Fibroblast of the aortic adventitia (primary cell): ENCODE measurements at places on chromosomes 16 and 17.

GRCh38 chr16:51271156-51271701, 120.2 kb upstream of the SALL1 start:
- DNase-seq: no peak

- no peak for DNase-seq
Measured at GRCh38 chr17:38727736-38728135, 2.4 kb upstream of the CISD3 start.

DNA sequence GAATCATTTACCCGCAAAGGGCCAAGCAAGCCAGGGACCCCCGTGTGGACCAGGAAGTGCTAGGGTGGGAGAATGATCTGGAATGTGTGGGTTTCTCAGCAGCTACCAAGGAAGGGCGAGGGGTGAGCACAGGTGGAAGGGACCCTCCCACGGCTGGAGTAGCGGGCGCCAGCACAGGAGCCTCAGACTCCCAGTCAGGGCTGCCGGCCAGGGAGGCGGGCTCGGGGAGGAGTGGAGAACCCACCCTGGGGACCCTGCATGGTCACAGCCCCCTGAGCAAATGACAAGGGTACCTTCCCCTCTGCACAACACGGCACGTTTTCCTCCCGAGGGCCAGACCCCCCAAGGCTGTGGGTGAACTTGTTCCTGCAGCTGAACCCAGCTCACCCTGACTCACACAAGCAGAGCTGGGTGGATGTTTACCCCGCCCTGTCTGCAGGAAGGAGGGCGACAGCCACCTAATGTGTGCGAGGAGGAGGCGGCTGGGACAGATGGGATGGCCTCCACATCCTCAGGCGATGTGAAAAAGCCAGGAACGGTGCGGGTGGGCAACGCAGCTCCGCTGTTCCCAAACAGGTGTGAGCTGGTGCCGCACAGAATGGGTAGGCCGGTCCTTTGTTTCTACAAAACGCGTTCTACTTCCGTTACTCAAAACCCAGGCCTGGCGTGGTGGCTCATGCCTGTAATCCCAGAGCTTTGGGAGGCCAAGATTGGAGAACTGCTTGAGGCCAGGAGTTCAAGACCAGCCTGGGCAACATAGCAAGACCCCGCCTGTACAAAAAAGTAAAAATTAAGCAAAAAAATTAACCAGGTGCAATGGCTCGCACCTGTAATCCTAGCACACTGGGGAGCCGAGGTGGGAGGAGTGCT, 6.2 kb downstream of the ECI1 start:
- no peak for DNase-seq

GRCh38 chr16:9392956-9393355, 301.5 kb downstream of the HAPSTR1 start:
- no peak for DNase-seq

DNA sequence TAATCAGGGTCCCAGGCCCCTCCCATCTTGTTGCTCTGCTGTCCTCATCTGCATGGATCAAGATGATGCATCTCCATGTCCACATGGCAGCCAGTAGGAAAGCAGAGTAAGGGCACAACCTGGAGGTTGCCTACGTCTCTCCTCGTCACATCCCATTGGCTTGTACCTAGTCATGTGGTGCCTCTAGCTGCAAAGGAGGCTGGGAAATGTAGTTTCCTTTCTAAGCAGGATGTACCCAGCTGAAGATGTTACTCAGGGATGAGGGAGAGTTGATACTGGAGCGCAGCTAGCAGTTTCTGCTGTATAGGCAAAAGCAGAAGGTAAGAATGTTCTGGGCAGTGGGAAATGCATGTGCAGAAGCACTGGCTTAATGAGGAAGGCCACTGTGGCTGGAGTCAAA, 20.8 kb downstream of the ABCC1 start:
- DNase-seq: no peak

DNA sequence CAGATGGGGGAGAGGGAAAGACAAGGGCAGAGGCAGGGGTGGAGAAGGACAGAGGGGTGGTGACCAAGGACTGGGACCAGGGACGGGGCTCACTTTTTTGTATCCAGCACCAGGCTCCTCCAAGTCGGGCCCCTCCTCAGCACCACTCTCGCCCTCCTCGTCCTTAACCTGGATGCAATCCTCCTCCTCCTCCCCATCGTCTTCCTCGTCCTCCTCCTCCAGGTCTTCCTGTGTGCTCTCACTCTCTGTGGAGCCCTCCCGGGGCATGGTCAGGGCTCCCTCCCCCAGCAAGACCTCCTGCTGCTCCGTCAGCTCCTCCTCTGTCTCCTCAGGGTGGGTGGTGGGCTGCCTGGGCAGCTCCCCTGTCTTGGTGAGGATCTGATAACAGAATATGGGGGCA, 16.8 kb downstream of the G6PC3 start:
- DNase-seq: no peak

- peak; percentile 30 for DNase-seq
Measured at GRCh38 chr17:36877771-36878170, 59.5 kb upstream of the LHX1 start.

GRCh38 chr17:64131606-64132270, 1.8 kb upstream of the ERN1 start:
- DNase-seq: no peak

DNA sequence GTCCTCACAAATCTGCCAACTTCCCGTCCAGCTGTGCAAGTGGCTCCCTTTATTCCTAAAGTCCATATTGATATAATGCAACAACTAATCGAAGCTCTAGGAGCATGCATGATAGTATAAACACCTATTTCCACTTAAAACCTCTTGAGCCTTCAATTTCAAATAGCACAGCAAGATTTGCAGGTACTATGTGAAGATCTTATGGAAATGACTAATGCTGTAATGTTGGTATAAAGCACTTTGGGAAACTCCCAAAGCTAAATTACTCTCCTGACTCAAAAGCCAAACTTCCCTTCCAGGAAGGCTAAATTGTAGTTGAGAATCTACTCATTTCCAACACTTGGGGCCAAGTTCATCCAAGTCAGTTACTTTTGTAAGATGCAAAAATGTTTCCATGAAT, 287.6 kb upstream of the CDH11 start:
- DNase-seq: peak; percentile 63

GRCh38 chr17:82200743-82201497, 11.7 kb downstream of the CCDC57 start:
- no peak for DNase-seq
